ENCODE measurements at places on chromosomes 6 and 20.

DNA sequence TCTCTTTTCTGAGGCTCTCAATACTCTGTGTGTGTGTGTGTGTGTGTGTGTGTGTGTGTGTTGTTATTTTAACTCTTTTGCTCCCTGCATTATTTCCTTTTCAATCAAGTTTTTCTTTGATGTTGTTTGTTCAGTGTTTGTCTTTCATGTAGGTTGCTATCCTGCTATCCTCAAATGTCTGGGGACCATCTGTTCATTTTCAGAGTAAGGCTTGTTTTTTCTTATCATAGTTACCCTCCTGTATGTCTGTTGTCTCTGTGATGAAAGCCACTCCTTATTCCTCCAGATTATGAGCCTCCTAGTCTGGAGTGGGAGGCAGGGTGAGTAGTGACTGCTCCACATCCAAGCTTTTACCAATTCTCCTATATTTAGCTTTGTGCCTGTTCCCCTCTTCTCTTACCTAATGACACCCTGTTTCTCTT, 9.2 kb downstream of the ENPP3 start:
- no peak for DNase-seq

GRCh38 chr20:34709044-34709830, 5.1 kb downstream of the TP53INP2 start:
- peak; percentile 88 for DNase-seq

GRCh38 chr6:167984144-167984719, 13.2 kb upstream of the KIF25 start:
- no peak for DNase-seq

DNA sequence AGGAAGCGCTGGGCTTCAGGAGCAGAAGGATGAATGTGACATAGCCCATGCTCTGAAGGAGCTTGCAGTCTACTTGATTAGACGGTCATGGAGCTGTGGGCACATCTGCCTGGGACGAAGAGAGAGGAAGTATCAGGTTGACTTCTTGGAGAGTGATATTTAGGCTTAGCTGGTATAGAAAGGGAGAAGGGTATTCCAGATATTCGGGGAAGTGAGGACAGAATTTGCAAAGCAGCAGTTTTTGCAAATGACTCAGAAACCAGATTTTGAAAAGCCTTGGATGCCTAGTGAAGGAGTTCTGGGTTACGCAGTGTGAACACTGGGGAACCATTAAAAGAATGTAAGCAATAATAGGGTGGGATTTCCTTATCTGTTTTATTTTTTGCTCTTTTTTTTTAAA, 60.7 kb downstream of the EYA4 start:
- no peak for DNase-seq

DNA sequence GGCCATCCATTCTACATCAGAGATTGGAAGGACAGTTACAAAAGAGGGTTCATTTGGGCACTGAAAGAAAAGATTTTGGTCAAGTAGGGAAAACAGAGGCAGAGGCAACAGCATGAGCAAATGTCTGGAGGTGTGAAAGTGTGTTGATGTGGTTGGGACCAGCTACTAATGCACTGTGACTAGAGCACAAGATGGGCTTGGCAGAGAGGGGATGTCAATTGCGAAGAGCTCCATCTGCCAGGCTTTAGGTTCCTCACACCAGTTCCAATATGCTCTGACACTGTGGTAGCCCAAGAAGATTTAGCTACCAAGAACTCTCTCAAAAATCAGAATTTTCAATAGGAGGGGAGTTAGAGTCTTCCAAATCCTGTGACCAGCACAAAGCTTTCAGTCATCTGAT, 42.1 kb downstream of the TRAF3IP2 start:
- DNase-seq, result no peak

DNA sequence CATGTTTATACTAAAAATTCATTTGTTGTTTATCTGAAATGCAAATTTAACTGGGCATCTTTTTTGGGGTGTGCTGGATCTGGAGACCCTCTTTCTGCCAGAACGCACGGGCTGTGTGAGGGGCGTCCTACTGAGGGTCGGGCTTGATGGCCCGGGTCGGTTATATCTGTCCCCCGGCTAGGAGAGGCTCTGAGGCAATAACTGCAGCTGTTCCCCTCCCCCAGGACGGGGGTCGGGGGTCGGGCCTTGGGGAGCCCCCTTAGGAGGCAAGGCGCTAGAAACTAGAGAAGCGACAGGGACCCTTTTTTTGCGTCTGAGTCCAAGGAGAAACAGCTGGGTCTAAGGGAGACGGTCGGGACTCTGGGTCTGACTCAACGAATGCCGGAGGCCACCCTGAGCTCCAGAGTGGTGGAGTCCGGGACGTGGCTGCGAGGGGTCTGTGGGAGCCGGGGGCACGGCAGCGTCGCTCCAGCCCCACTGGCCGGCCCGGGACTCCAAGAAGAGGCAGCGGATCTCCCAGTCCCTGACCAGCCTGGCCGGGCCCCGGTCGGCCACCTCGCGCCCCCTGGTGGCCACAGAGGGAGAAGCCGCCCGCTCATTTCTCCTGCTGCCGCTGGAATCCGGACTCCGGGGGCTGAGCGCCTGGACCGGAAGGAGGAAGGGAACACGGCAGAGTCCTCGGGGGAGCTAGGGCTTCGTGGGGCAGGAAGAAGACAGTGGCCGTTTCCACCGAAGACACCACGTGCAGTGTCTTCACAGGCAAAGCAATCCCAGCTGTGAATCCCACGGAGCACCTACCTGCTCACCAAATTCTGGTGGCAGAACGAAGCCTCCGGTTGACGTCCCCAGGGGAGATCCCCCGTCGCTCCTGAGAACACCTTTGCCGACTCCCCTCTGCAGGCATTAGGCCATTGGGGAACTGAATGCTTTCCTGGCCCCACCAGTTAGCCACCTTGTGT, 24.0 kb upstream of the SCML4 start:
- peak; percentile 88 for DNase-seq

- no peak for DNase-seq
Observed at GRCh38 chr20:1013566-1014340, 11.6 kb upstream of the RSPO4 start.

DNA sequence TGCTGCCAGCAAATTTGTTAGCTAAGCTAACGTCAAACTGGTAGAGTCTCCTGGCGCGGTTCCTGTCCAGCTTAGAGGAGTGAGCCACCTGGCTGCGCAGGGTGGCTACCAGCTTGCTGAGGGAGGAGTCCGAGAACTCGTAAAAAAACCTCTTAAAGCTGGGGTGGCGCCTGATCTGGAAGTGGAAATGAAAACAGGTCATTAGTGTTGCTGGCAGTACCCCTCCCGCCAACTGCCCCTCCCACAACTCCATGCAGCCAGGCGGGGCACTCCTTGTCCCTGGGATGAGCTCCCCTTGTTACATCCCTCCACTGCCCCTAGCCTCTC, 17.3 kb downstream of the BNIP5 start:
- DNase-seq, result no peak

- no peak for DNase-seq
Observed at GRCh38 chr20:31693987-31694661, 28.5 kb downstream of the BCL2L1 start.

- no peak for DNase-seq
Observed at GRCh38 chr20:63357921-63358905, 2.9 kb downstream of the CHRNA4 start.

Measured in aorta (tissue), 5 donors.